ENCODE measurements at places on chromosomes 6 and 20.

- no peak for DNase-seq
These were observed 544.6 kb downstream of the ADGRB3 start for GRCh38 chr6:69179681-69180080.

- DNase-seq = no peak
These were observed 175.2 kb downstream of the ZMYND8 start for GRCh38 chr20:47181056-47181862.

- DNase-seq = no peak
These were observed 12.4 kb upstream of the CCN5 start for GRCh38 chr20:44702776-44703175.

DNA sequence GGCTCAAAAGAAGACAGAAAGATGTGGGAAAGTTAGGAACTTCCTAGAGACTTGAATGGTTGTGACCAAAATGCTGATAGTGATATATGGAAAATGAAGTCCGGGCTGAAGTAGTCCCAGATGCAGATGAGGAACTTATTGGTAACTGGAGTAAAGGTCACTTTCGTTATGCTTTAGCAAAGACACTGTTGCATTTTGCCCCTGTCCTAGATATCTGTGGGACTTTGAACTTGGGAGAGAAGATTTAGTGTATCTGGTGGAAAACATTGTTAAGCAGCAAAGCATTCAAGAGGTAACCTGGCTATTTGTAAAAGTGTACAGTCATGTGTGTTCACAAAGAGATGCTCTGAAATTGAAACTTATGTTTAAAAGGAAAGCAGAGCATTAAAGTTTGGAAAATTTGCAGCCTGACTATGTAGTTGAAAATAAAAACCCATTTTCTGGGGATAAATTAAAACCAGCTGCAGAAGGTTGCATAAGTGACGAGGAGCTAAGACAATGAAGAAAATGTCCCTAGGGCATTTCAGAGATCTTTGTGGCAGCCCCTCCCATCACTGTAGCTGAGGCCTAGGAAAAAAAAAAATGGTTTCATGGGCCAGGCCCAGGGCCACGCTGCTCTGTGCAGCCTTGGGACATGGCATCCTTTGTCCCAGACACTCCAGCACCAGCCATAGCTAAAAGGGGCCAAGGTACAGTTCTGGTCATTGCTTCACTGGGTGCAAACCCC lies 1692.2 kb downstream of the HACE1 start:
- no peak for DNase-seq

DNA sequence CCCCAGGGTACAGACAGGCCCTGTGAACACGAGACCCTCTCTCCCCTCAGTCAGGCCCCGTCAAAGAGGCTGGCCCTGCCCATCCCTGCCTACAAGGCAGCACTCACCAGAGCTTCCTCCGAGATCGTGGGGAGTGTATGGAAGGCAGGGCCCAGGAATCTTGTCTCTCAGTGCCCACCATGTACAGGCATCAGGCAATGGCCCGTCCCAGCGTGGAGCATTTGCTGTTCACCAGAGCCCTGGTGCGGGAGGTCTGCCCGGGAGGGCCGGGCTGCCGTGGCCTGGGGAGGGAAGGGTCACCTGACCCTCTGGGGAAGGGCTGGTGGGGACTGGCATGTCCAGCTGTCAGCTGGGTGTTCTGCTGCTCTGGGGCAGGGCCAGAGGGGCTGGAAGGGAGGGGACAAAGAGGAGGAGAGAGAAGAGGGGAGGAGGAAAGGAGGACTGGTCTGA lies at the start of gene IP6K3:
Gene IP6K3, minus strand, starts transcription at position 255 of the 450 bp plus-strand sequence. CDS start 11,429 bp downstream, outside the sequence.
- no peak for DNase-seq

DNA sequence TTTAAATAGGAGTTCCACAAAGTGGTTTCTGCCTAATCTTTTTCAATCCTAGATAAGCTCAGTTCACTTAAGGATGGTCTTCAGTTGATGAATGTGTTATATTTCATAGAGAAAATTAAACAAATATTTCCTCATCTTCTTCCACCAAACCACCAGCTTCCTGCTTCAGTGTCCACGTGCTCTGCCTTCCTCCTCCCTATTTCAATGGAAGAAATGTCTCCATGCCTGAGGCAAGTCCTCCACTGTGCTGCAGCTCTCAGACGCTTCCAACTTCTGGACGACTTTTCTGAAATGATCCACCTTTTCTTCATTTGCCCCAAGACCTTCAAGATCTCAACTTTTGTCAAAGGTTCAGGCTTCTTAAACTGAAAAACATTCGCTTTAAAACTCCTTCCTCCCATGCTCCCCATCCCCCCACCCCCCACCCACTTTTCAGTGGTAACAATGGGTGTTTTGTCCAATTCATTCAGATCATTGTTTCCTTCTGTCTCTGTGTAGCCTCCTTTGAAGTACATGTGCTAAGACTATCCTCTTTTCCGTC lies 25.3 kb upstream of the FABP7 start:
- no peak for DNase-seq

DNA sequence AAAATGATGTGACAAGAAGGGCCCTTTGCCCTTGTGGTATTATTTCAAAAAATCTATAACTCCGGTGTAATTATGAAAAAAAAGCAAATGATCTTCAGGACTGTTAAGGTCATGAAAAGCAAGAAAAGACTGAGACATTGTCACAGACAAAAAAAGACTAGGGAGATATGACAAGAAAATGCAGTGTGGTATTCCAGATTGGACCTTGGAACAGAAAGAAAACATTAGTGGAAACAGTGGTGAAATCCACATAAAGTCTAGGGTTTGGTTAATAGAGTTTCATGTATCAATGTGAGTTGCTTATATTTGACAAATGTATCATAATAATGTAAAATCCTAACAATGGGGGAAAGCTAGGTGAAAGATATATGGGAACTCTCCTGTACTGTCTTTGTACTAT lies 26.8 kb upstream of the SLC17A3 start:
- no peak for DNase-seq

GRCh38 chr20:4045741-4046140 lies 30.4 kb upstream of the RNF24 start:
- DNase-seq = no peak

DNA sequence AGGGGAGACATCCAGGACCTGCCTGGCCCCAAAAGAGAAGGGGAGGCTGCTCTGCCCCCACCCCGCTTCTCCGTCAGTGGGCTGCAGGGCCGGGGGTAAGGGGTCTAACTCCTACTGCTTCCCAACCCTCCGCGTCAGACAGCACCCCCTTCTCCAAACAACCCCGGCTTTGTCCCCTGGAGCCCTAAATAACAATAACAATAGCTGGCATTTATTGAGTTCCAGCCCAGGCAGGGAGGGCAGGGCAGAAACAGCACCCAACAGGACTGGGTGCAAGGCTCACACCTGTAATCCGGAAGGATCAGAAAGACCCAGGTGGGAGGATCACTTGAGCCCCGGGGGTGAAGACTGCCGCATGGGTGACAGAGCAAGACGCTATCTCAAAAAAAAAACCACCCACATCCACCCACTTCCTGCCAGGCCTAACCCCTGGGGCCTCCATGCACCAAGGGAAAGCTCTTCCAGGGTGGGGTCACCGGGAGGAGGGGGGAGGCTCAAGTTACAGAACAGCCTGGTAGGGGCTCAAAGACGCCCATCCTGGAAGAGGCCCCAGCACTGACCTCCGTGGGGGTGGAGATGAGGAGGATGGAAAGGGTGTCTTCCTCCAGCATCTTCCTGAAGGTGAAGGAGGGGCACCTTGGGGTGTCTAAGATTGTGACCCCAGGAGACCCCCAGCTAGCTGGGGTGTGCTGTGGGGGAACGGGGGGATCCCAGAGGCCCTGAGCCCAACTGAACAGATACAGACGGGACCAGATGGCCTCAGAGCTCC lies 1.3 kb upstream of the FNDC11 start:
- DNase-seq = peak; percentile 38

GRCh38 chr6:20479060-20479459 lies 55.2 kb upstream of the CDKAL1 start:
- no peak for DNase-seq

GRCh38 chr6:41675992-41676391 lies 37.7 kb downstream of the MDFI start:
- DNase-seq = no peak

DNA sequence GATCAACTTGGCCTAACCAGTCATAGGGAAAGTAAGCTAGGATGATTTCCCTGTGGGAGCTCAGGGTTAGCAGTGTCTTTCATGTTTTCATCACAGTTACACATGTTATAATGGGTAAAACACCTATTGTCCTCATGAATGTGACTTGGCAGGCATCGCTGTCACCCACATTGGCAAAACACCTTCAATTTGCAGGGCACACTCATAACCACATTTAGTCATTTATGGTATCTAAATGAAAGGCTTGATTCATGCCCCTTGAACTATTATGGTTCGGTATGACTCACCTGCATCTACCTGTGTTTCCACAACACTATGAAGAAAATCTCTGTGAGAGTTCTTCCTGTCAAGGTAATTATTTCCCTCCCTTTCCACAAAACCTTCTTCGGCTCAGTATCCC lies 49.2 kb downstream of the FRK start:
- peak; percentile 35 for DNase-seq

- DNase-seq = no peak
These were observed 391.4 kb upstream of the CITED2 start for GRCh38 chr6:139765825-139766285.

GRCh38 chr6:157432892-157433265 lies 51.9 kb downstream of the ZDHHC14 start:
- no peak for DNase-seq

DNA sequence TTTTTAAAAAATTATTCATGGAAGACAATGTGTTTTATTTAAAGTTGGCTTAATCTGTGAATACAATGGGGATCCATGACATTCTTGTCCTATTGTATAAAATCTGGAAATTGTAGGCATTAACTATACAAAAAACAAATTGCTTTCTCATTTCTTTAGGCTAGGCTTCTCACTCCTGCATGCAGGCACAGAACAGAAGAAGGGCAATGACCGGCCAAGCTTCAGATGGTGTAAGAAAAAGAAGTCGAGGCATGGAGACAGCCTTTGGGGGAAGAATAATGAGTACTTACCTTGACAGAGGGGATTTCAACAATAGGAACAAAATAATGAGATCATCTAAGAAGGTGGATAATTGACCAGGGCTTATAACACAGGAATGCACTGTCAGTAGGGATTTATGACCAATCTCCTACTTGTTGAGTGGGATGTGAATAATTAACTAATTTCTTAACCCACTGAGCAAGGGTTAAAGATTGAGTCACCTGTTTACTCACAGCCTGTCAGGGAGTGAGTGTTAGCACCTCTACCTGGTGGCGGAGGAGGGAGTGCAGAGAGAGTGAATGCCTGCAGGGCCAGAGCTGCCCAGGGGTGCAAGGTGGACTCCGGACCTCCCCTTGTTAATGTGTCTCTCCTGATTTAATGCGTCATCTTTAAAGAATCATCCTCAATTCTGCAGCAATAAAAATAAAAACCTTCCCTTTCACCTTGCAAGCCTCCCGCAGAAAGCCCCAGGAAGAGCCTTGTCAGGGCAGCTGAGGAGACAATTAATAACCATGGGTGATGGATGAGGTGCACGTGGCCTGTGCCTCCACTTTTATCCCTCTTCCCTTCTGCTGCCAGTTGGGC lies 3.9 kb downstream of the SLC22A2 start:
- DNase-seq = no peak

- DNase-seq = no peak
These were observed 30.0 kb upstream of the FBXL4 start for GRCh38 chr6:98977671-98978292.

GRCh38 chr6:33882154-33882553 lies 78.4 kb upstream of the MLN start:
- DNase-seq = no peak

GRCh38 chr6:14744212-14744556 lies 501.7 kb upstream of the JARID2 start:
- no peak for DNase-seq

- no peak for DNase-seq
These were observed 232.5 kb downstream of the SOX4 start for GRCh38 chr6:21826023-21826422.

DNA sequence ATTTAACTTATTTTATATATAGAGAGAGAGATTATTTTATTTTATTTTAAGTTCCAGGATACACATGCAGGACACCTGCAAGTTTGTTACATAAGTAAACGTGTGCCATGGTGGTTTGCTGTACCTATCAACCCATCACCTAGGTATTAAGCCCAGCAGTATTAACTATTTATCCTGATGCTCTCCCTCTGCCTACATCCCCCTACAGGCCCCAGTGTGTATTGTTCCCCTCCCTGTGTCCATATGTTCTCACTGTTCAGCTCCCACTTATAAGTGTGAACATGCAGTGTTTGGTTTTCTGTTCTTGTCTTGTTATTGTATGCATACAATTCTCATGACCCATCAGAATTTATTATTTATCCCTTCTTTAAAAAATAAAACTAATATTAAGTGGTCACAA lies 34.6 kb downstream of the FKBP1C start:
- no peak for DNase-seq

DNA sequence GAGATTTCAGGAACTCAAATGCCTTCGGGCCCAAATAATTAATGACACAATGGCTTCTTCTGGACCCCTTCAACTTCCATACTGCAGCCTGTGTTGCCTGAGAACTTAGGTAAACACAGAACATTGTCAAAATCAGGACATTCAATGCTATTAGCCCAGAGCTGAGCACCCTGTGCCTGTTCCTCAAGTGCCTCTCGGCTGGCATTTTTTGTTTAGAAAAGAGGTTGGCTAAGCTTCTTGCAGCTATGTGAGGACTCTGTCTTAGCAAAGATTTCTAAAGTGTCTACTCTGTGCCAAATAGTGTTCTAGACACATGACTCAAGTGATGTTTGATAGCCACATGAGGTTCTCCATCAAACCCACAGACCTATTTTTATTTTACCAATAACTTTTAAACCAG lies 289.3 kb upstream of the ARID1B start:
- DNase-seq = no peak

- DNase-seq = no peak
These were observed 287.2 kb downstream of the TFAP2C start for GRCh38 chr20:56916345-56916622.

GRCh38 chr6:111242452-111242851 lies 155.1 kb downstream of the SLC16A10 start:
- no peak for DNase-seq

GRCh38 chr6:8944548-8944947 lies 509.2 kb upstream of the SLC35B3 start:
- DNase-seq = no peak

DNA sequence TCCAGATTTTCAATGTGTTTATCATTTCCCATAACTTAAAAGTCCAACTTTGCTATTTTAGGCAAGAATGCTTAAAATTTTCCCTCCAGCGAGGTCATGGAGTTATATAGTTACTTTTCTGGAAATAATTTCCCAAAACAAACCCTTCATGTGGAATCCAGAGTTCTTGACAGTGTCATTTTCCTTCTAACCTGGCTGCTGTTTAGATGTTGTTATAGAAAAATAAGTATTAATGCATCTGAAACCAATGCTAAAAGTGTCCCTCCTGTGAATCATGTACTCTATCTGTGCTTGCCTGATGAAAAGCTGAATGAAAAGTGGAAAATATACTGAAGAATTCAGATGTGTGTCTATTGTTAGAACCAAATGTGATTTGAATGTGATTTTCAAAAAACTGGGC lies 245.3 kb upstream of the HSF2 start:
- no peak for DNase-seq

GRCh38 chr20:32819992-32820697 lies 391 bp downstream of the MAPRE1 start:
- peak; percentile 88 for DNase-seq
